NCI-H187 treated with DMSO at 0.1 percent for 48 hours (cell line): ENCODE measurements at places on chromosomes 16 and 17.

GRCh38 chr17:77426676-77427386 lies 286.1 kb downstream of the SEC14L1 start:
- DNase-seq = no peak

DNA sequence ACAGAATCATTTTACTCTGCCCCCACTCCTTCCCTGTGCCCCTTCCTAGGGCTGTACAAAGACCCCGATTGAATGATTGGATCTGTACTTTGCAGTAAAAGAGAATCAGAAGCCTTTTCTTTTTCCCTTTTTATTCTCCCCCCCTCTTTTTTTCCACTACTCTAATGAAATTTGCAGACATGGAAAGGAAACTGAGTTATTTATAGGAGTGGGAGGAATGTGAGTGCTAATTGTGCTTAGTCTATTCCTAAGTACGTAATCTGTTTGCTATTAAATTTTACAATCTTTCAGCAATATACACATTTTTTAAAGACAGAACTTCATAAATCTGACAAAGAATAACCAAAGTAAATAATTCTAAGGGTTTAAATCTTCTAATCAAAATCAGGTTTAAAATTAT lies 314.3 kb downstream of the MAP2K6 start:
- DNase-seq = no peak

DNA sequence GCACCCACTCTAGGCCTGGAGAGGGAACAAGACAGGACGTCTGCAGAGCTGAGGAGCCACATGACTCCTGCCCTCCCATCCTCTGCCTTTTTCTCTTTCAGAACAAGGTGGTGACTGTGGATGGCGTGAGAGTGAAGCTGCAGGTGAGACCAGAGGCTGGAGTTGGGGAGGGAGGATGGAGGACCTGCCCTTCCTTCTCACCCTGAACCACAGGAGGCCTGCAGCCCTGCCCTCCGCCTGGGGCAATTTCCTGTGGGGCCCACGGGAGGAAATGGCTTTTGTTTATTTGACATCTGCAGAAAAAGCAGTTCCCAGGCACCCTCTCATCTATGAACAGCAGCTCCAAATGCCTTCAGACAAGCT lies 5.1 kb downstream of the RAB37 start:
- no peak for DNase-seq

DNA sequence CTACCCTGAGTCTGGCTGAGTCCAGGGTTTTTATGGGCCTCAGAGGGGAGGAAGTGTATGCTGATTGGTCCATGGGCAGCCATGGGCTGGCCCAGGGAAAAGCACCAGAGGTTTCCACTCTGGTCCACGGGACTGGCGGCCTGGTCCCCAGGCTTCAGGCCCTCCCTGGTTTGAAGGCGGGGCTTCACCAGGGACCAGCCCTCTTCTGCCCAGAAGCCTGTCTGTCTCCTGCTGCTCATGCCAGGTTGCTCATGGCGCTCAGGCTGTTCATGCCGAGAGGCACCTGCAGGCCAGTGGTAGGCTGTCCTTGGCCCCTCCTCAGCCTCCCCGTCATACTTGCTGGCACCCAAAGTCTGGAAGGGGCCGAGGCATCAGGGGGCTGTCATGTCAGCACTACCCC lies 45.0 kb upstream of the CLEC19A start:
- DNase-seq = no peak
